NCI-H345 (cell line): ENCODE measurements at places on chromosomes 4 and X.

- DNase-seq, result no peak
Observed at GRCh38 chr4:16262188-16262587, 35.9 kb upstream of the TAPT1 start.

GRCh38 chr4:142721187-142721586, 124.9 kb downstream of the INPP4B start:
- DNase-seq, result no peak

DNA sequence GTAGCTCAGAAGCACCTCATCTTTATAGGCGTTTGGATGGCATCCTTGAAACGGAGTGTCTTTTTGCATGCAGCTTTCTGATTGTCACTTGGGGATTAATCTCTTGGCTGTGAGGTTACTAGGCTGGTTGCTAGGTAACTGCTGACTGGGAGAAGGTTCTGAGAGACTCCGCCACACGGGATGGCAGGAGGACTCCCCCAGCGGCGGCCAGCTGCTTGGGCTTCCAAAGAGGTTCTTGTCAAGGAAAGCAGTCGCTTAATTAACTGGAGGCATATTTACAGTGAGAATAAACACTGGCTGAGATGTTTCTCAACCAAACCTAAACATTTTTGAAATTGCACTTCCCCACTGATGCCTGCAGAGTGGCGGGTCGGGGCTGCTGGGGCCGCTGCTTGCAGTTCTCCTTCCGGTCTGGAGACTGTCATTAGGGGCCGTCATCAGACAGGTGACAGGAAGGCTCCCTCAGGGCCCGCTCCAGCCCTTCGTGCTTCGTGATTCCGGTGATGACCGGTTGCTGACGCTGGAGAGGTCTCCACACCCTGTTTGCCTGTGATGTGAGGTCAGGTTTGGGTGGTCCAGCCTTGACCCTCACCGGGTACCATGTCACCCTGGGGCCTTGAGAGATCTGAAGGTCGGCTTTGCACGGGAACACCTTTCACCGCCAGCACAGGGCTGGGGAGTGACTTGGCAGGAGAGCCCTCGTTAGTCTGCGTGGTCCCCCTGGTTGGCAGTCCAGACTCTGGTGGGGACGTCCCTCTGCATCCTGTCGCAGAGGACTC, 9.1 kb downstream of the NSG1 start:
- peak; percentile 17 for DNase-seq

- DNase-seq, result no peak
Observed at GRCh38 chrX:121356139-121356849, 308.9 kb downstream of the GLUD2 start.

- no peak for DNase-seq
Observed at GRCh38 chrX:153444333-153445011, 1.4 kb downstream of the TREX2 start.

- no peak for DNase-seq
Observed at GRCh38 chrX:30654989-30655607, 1.9 kb downstream of the GK start.

DNA sequence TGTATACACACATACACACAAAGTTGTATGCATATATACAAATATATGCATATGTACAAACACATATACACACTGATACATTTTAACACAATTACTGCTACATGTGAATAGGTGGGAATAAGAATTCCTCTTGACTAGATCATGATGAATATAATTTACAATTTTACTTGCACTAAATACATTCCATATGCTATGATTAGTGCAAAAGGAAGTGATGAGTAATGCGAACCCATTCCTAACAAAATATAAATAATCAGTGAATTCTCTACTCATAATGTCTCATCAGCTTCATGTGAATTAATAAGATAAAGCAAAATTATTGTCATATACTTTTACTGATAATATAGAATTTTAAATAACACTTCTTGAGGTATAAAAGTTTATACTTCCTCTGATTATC, 1077.3 kb upstream of the PCDH10 start:
- DNase-seq, result no peak

GRCh38 chr4:73486497-73486896, 5.0 kb downstream of the AFM start:
- no peak for DNase-seq

DNA sequence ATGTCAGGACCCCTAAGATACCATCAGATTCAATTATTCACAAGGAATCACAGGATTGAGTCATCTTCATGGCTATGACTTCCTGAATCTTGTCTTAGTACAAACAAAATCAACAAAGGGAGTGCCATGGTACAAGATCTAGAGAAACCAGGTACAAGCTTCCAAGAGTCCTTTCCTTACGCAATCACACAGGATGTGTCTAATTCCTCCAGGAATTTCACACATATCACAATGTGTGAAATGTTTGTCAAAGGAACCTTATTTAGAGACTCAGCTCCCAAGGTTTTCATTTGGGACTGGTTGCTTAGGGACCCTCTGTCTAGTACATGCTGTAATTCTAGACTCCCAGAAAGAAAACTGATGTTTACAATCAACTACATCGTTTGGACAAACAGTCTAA, 83.0 kb downstream of the MAB21L2 start:
- DNase-seq, result no peak

- no peak for DNase-seq
Observed at GRCh38 chr4:73172161-73172560, 86.4 kb downstream of the ANKRD17 start.

GRCh38 chrX:120305531-120306141, 5.6 kb downstream of the TMEM255A start:
- DNase-seq, result no peak

- peak; percentile 38 for DNase-seq
Observed at GRCh38 chr4:172202480-172203076, 389.4 kb downstream of the GALNTL6 start.

- no peak for DNase-seq
Observed at GRCh38 chrX:120306630-120307029, 4.6 kb downstream of the TMEM255A start.

DNA sequence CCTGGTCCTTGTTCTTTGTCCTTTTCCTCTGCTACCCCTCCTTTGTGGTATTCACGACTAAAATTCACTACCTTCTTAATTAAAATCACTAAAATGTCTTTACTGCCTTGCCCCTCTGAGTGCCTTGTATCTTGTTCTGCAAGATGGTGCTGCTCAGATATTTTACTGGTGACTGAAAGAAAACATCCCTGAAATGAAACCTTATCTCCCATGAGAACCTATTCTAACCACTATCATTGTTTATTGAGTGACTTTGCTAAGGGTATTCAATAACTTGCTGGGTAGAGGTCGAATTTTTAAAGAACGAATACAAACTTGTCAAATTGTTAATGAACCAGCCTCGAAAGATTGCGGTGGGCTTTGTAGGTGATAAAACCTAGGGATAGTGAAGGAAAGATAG, 52.8 kb downstream of the SPRY1 start:
- no peak for DNase-seq

DNA sequence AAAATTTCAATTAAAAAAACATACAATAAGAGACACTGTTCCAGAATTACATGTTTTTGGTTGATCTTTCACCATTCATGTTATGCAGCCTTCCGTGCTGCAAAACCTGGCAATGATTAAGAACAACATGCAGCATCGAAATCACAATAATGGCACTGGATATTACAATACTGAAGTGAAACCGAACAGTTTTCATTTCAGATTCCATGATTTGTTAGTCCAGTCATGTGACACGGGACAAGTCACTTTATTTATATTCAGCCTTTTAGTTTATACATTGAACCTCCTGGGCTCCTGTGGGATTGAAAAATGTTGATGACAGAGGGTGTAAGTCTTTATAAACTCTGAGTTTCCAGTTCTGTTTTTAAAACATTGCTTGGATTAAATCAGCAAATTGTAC, 142.5 kb upstream of the TTC29 start:
- DNase-seq, result no peak

DNA sequence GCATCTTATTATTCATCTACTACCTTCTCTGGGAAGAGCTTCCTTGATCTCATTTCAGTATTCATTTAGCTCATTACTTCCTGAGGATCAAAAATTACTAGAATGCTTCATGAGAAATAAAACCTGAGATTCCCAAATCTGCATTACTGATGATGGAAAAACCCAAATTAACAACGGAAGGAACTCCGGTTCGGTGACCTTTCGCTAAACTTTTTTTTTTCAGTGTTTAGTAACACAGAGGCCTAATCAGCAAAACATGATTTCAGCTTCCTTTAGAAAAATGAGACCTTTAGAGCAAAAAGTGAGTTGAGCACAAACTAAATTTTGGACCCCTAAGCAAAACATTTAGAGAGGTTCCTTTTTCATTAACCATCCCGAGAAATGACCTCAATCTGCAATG, 229.2 kb downstream of the MAML3 start:
- no peak for DNase-seq

GRCh38 chrX:9542106-9542760, 77.4 kb downstream of the TBL1X start:
- DNase-seq, result no peak

DNA sequence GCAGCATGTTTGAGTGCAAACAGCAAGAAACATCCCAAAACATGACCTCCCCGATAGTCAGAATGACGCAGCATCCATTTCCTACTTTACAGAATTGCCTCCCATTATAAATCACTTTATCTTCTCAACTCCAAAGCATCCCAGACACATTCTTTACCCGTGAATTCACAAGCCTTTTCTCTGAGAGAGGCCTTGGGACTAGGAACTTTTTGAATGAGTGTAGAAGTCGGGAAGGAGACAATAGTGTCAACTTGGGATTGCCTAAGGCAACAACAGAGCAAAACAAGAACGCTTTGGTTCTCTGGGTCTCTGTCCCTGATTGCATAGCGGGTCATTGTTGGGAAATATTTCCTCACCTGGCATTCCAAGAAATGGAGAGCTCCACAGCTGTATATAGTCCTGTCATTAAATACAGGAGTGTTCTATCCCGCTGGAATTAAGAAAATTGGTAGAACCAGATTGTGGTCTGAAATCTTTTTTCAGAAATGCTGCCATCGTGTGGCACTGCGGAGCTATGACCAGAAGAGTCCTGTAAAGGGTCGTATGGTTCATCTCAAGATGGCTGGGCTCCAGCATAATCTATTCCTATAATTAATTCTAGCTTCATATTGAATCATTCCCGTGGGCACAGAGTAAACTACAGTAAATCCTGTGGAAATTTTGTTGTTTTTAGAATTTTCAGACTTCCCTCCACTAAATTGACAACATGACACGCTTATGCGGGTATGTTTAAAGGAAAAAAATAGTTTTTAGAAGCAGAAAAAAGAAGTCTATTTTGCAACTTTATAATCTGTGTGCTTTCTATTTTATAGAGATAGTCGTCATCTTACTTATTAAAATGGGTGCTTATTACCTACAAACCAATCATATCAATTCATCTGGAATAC, 2.0 kb upstream of the SPP1 start:
- DNase-seq, result peak; percentile 67
